Activated CD8-positive, alpha-beta memory T cell treated with anti-CD3 and anti-CD28 coated beads for 4 hours (primary cell): ENCODE measurements at places on chromosomes 4 and X.

DNA sequence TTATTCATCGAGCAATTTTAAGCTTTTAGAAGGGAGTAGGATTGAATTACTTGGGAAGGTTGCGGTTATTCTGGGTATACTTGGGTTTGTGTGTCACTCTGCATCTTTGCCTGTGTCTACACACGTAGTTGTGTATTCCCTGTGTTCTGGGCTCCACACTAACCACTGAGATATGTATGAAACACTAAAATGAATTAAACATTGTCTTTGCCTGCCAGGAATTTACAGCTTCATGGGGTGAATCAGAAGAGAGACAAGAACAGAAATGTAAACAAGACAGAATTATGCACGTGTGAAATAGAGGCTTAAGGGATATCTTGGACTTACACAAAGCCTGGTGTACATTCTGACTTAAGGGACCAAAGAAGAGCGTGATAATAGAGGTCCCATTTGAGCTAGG lies 228.5 kb downstream of the AFF2 start:
- no peak for DNase-seq

DNA sequence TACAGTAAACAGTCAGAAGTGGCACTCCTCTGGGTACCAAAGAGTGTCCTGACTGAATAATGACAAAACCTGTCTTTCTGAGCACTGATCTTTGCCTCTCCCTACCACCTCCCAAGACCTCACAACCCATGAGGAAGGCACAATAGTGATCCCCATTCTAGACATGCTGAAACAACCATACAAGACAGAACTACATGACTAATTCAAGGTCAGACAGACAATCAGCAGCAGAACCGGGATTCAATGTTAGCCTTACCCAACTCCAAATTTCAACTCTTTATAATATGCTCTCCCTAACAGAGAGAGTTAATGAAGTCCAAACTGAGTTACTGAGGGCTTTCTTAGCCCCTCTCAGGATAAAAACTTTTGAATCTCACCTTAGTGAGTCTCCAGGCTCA lies 71.0 kb downstream of the IRF2 start:
- no peak for DNase-seq

GRCh38 chr4:119031218-119031617 lies 104.4 kb upstream of the MYOZ2 start:
- no peak for DNase-seq

DNA sequence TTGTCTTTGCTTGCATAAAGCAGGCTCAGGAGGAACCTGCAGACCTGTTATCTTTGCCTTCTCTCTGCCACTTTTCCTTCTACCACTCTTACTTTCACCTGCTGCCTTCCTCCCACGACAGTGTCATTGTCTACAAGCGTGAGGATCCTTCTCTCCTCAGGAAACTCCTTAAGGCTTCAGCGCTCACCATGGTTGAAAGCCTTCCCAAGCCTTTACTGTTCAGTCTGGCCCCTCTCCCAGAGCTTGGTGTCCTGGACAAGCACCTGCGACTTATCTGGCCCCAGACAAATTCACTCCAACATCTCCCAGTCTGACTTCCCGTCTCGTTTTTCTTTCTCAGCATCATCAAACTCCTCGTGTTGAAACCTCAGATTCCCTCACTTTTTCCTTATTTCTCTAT lies 31.0 kb downstream of the CC2D2A start:
- DNase-seq: no peak

DNA sequence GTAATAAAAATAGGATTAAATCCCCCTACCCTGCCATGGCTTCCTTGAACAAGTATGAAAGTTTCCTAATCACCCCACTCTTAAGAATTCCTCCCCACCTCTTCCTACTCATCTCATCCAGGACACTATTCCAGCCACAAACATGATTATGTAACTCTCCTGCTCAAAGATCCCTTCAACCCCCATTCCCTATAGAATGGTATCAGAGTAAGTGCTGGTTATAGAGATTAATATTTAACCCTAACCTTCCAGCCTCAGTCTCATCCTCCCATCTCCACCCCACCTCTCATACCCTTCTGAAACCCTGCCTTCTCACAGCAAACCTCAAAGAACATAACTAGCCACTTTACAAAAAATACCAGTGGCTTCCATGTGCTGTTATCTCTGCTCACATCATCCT lies 155.1 kb downstream of the PPP3CA start:
- no peak for DNase-seq

- DNase-seq: no peak
Observed at GRCh38 chr4:94354474-94354896, 11.8 kb upstream of the HPGDS start.

GRCh38 chrX:22088326-22088725 lies 56.2 kb downstream of the PHEX start:
- DNase-seq: no peak

DNA sequence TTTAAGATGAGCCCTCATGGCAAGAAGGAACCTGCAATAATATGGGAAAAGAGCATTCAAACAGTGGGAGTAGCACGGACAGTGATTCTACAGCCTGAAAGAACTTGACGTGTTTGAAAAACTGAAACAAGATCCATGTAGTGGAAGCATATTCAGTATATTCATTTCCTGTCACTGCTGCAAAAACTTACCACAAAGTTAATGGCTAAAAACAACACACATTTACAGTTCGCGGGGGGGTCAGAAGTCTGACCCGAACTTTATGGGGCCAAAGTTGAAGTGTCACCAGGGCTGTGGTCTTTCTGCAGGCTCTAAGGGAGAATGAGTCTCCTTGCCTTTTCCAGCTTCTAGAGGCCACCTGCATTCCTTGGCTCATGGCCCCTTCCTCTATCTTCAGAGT lies 52.6 kb upstream of the ARX start:
- no peak for DNase-seq

DNA sequence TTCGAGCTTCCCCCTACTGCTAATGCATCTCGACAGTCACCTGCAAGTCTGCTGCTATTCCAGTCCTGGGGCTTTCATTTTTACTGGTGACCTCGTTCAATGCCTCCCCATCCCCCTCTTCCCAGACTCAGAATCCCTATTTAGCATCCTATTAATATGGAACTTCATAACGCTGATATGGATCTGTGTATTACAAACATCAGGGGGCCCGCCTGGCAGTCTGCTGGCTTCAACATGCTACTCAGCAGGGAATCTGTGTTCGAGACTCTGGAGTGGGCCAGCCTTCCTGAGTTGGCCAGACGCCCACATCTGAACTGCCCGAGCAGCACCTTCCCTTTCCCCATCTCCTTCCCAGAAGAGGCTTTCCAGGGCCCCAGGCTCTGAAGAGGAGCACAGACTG lies 173.9 kb upstream of the PPARGC1A start:
- DNase-seq: no peak

DNA sequence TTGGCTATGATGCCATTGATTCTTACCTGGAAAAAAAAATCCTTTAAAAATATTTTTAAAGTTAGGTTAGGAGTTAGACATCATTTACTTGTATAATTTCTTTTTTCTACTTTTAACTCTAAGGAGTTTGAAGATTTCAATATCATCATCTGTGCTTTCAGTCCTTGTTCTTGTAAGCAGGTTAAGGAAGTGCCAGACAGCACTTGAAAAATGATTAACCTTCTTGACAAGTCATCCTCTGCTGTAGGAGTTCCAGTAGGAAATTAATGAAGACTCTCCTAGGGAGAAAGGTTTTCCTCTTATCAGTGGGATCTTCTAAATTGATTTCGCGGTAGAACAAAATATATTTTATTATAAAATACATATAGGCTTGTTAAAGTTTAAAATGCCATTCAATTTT lies 29.1 kb upstream of the ANAPC4 start:
- no peak for DNase-seq

DNA sequence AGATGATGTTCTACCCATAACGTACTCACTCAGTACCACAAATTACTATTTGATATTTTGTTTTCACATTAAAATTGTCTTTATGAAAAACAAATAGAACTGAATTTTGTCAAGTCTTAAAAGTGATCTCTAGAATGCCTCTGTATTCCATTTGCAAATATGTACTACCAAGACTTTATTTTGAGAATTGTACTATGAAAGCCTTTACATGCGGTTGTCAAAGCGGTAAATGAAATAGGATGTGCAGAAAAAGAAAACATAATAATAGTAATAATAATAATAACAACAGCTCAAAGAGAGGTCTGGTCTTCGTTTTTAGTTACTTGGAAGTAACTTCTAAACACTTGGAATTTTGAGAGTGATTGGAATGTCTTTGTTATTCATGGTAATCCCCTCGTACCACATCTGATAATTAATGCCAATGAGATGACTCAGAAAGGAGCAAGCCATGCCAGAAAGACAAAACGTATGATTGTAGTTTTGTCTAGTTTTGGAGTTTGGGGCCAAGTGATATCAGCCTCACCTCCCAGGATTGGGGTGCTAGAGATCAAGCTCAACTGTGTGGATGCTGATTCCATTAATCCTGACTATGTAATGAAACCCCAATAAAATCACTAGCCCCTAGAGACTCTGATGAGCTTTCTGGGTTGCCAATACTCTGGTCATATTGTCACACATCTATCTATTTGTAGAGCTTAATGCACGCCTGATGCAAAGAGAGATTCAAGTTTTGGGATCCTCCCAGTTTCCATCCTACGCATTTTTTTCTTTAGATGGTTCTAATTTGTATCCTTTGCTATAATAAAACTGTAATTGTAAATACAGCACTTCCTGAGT lies 20.2 kb upstream of the CTSO start:
- no peak for DNase-seq

GRCh38 chr4:107799669-107800450 lies 24.9 kb upstream of the SGMS2 start:
- DNase-seq: no peak

- no peak for DNase-seq
Observed at GRCh38 chr4:113820108-113820507, 58.6 kb upstream of the CAMK2D start.

GRCh38 chr4:36273276-36273675 lies 8.1 kb upstream of the DTHD1 start:
- no peak for DNase-seq

DNA sequence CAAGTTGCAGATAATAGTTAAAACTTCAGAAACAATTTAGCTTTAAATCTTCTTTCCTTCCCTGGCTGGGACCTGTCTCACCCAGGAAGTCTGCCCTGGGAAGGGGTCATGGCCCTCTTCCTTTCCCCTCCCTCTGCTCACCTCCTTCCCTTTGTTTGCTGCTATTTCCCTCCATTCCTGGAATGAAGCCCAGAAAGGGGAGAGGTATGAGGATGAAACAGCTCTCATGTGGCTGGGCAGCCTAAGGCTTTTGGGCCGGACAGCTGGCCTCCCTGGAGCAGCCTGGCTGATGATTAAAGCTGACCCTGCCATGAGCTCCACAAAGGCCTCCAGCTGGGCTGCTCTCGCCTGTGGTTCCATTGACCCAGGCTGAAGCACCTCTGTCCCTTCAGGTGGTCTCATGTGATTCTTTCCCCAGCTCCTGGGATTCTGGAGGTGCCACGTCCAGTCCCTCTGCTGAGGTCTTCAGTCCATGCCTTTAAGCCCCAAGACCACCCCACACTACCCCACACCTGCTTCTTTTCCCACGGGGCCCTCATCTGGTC lies 202.1 kb downstream of the PTTG2 start:
- DNase-seq: no peak

DNA sequence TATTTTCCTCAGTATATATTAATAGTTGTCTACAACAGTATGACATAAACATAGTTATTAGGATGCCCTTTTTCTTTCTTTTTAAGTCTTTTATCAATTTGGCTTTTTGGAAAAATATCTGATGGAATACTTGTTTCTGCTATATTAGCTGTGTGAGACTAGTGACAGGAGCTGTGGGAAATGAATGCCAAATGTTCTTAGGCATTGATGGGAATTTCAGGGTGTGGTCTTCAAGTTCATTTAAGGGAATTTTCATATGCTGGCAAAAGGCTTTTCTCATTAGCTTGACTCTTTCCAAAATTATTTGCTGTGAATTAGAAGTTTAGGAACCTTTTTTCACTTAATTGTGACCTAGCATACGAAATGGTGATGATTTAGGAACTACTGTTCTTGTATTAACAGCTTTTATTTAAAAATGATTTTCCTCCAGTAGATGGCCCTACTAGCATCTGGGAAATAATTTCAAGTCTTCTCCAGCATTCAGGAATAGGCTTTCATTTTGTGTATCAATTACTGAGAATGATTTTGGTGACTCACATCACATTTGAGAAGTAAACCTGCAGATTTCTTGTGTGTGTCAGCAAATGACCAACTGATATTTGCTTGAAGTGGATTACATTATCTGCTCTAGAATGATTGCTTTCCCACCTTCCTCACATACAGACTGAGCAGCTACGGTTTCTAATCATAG lies 70.9 kb downstream of the HTT start:
- no peak for DNase-seq

GRCh38 chrX:139762400-139763183 lies 54.6 kb upstream of the MCF2 start:
- DNase-seq: no peak

- DNase-seq: no peak
Observed at GRCh38 chr4:24599275-24599674, 14.9 kb upstream of the DHX15 start.

GRCh38 chrX:149909324-149910177 lies 19.8 kb upstream of the HSFX4 start:
- no peak for DNase-seq

GRCh38 chrX:13791559-13791958 lies 25.3 kb downstream of the GPM6B start:
- no peak for DNase-seq

GRCh38 chrX:129940721-129941120 lies 34.8 kb downstream of the UTP14A start:
- DNase-seq: no peak

DNA sequence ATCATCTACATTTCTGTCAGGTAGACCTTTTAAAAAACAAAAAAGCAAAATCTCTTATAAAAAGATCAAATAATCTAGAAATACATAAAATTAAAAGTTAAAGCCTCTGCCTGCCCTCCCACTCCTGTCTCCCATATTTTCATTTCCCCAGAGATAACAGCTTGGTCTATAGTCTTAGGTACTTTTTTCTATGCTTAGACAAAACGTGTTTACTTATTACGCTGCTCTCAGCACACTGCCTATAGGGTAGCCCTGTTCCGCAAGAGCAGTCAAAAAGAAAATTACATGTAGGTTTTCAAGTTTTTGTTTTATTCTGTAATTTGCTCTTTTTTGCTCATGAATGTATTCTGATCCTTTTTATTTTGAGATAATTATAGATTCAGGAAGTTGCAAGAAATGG lies 73.3 kb downstream of the TAF1 start:
- no peak for DNase-seq

GRCh38 chr4:22921936-22922335 lies 229.2 kb downstream of the GBA3 start:
- no peak for DNase-seq

GRCh38 chrX:69138118-69138390 lies 27.2 kb downstream of the PJA1 start:
- DNase-seq: no peak

DNA sequence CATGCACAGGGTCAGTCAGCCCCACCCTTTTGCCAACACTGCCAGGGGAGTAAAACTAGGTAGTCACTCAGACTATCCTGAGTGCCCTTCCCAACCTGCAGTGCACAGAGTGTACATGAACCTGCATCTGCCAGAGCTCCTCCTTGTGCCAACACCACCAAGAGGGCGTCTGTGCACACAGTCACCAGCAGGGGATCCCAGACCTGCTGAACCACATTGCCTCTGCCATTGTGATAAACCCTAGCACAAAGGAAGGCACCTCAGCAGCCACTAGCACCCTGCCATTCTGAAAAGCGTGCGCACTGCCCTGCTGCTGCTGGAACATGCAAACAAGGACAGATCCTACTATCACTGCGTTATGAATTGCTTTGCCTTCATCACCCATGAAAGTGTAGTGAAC lies 247.8 kb upstream of the POU3F4 start:
- DNase-seq: no peak
